ENCODE measurements at places on chromosomes 3 and 15.

- DNase-seq, result no peak
Observed at GRCh38 chr3:102000620-102001209, 151.4 kb downstream of the NFKBIZ start.

DNA sequence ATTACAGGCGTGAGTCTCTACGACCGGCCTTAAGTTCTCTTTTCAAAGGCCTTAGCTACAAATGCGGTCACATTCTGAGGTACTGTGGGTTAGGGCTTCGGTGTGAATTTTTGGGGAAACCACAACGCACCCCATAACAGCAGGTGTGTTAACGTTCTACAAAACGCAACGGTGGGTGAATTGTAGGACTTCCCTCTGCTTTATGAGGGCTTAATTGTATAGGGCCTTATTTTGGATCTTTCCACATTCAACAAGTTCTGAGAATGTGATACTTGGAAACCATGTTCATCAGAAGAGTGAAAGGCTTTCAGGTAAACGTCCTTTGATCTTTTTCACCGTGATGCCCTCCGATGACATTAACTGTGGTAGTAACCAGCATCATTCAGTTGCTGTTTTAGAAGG is 998.6 kb upstream of the CFAP20DC start:
- no peak for DNase-seq

DNA sequence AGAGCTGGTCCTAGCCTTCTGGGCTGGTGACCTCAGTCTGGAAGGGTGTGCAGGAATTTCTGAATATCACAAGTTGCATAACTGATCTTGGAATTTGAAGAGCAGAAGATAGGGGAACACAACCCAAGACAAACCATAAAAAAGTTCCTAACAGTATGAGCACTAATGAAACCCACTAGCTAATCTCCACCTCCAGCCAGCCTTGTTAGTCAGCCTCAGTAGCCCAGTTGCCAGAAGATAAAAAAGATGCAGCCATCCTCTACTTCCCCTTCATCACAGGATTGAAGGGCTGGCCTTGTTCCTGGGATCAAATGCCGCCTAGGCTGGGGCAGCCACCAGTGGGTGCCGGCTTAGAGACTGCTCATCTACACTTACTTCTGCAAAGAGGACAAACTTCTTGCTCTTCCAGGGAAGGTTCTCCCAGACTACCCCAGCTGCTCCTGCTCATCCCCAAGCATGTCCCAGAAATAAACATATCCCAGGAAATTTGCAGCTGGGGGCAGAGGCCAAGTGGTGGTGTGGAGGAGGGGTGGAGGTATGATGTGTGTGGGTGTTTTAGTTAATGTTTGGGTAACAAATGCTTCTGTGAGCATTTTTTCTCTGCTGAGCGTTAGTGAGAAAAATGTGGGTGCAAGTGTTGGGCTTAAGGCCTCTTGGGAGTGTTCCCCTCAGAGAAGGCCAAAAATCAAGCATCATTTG is 9.2 kb upstream of the ITGA11 start:
- no peak for DNase-seq

- DNase-seq, result no peak
Observed at GRCh38 chr15:41919201-41919820, 25.5 kb upstream of the SPTBN5 start.

DNA sequence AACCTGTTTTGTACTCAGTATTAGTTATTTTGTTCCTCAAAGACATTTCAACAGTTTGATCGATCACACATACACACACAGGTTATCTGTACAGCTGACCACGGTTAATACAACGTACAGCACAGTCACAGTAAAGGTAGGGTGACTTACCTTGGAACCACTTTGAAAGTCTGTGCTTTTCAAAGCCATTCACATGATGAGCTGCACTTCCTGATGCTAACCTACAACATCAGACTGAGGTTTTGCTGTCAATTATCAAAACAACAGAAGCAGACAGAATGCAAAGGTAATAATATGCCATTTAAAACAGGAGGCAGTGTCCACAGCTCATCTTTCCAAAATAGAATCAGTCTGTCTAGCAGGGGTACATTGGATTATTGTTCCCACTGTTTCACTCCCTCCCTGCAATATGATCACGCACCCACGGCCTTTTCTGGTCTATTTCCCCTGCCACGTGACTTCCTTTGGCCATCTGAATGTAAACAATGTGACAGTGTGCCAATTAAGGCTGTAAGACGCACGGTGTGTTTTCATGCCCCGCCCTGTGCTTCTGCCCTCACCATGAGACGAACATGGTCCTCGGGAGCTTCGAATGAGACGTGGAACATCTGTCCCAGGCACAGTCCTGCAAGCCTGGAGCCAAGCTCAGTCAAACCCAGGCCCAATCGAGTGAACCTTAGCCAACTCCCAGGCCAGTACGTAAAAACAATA is 102.4 kb downstream of the FMN1 start:
- no peak for DNase-seq

DNA sequence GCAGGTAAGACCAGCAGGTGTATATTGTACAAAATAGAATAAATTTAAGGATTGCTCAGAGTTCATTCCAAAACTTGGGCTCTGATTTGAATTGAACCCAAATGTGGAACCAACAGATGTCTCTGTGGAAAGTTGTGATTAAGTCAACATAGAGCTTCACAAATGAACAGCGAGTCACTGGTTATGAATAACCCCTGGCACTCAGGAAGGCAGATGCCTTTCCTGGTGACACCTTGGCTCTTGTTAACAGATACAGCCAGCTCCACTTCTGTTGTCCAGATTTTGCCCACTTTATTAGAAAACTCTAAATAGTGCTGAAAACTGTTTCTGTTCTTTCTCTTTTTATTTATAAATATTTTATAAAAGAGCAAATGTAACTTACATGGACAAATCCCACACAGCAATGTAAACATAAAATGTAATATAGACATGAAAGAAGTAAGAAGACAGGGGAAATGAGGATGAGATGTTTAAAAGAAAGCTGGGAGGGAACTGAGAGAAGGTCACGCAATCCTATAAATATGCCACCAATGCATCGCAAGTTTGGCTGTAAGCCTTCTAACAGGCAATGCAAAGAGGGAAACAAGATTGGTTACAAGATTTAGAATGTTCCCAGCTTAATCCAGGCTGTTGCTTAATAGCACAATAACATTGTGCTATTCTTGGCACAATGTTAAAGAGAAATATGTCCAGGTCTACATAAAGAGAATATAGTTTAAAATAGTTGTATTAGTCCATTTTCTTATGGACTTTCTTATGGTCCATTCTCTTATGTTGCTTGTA is 495.5 kb downstream of the TAFA4 start:
- no peak for DNase-seq

DNA sequence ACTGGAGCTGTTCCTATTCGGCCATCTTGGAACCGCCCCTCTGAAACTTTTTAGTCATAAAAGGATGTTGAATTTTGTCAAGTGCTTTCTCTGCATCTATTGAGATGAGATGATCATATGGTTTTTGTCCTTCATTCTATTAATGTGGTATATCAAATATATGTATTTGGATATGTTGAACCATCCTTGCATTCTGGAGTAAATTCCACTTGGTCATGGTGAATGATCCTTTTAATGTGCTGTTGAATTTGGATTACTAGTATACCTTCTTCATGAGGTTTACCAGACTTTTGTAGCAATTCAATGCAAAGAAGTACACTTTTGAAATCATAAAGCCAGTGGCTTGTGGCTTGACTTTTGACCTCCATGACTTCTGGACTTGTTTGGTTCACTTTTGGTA is 33.4 kb upstream of the XRN1 start:
- DNase-seq, result no peak

Data from NCI-H2107 (cell line).